Astrocyte (in vitro differentiated cells and primary cell): ENCODE measurements at places on chromosomes 6 and 20. TPM values are rescaled to one million over a fixed set of nuclear protein-coding genes. Genes with fewer than 3 reads are reported as not detected.

ARFGEF3 gene
- total RNA-seq: 1.5 and 1.9 TPM in 2 replicates

DNA sequence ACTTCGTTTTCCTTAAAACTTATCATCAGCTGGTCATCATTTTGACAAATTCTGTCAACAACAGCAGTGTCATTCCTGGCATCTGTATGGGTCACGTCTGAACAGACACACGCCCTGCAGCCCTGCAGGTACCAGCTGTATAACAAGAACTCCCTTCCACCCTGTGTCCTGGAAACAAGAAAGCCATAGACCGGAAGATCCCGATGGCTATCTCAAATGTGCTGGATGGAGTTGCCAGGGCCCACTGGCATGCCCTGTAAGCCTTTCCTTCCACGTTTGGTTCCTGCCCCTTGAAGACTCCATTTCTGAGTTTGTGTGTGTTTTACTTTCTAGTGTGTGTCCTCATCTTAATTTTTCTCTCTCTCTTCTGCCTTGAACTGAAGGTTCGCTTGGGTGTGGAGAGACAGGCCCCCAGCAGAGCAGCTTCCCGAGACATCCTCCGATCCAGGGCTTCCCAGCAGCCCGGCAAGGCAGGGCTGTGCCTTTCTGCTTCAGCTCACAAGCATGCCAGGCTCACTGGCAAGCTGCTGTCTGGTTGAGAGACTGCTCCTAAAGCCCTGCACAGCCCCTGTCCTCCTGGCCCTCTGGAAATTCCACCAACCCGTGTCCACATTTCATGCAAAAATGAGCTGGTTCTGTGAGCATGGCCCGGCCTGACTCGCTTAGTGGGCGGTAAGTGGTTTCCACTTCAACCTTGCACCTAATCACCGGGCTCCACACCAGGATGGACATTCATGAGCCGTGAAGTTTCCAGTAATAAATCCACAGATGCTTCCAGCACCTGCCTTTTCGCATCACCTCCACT is 8.7 kb downstream of the GFRA4 start:
- DNase-seq: no peak
- H3K4me3 ChIP-seq: no peak overlapping the region
- H3K36me3 ChIP-seq: no peaks in the 10 kb centered on the region
- H3K27ac ChIP-seq: no peak overlapping the region

HECA gene
- total RNA-seq: 10.3 and 11.1 TPM in 2 replicates

- DNase-seq: no peak
- H3K4me1 ChIP-seq: no peaks in the 10 kb centered on the region
- peaks cover 44% of the 10 kb centered on the region for H3K36me3 ChIP-seq
- H3K27me3 ChIP-seq: no peaks in the 10 kb centered on the region
- no peak overlapping the region for H3K27ac ChIP-seq
Observed at GRCh38 chr6:56513631-56514030, 129.1 kb downstream of the DST start.

DNA sequence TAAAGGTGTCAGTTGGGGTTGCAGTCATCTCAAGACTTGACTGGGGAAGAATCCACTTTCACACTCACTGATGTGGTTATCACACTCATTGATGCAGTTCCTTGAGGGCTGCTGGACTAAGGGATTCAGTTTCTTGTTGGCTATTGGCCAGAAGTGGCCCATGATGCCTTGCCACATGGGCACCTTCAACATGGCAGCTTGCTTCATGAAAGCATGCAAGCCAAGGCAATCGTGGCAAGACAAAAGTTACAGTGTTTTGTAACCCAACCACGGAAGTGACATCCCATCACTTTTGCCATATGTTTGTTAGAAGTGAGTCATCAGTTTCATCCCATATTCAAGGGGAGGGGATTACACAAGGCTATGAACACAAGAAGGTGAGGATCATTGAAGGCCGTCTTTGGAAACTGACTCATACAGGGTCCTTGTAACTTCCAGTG is 3.8 kb upstream of the RANBP9 start:
- no peaks in the 10 kb centered on the region for H3K27me3 ChIP-seq
- no peaks in the 10 kb centered on the region for H3K36me3 ChIP-seq
- H3K4me3 ChIP-seq: no peak overlapping the region
- DNase-seq: no peak

PRKN gene
- 1.3 and 1.5 TPM in 2 replicates for total RNA-seq

ENPP4 gene
- 5.0 and 5.7 TPM in 2 replicates for total RNA-seq

DNA sequence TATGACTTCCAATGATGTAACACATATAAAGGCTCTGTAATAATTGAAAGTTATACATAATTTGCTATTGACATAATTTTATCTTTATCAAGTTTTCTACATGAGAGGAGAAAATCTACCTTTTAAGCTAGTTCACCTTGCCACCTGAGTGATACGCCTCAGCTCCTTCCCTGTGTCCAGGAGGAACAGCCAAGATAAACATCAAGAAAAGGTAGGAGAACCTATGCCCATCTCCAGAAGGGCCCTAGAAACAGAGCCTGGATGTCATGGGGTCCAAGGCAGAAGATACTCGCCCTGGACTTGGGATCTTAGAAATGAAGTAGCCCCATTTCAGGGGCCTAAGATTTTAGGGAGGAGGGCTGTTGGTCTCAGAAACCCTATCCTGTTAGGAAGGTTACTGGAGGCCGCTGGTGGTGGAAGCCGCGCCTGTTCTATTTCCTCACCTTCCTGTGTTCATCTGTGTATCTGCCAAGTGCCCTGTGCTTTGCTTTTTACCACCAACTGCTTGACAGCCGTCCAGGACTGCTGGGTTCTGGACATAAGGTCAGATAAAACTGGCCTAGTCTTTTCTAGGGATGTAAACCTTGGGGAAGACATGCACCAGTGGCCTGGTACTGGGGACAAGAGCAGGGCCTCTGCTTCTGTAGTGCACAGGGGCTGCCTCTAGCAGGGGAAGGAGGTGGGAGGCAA is 178.5 kb downstream of the ARID1B start:
- no peak overlapping the region for H3K4me3 ChIP-seq
- H3K27ac ChIP-seq: no peak overlapping the region
- no peaks in the 10 kb centered on the region for H3K36me3 ChIP-seq
- DNase-seq: no peak

DNA sequence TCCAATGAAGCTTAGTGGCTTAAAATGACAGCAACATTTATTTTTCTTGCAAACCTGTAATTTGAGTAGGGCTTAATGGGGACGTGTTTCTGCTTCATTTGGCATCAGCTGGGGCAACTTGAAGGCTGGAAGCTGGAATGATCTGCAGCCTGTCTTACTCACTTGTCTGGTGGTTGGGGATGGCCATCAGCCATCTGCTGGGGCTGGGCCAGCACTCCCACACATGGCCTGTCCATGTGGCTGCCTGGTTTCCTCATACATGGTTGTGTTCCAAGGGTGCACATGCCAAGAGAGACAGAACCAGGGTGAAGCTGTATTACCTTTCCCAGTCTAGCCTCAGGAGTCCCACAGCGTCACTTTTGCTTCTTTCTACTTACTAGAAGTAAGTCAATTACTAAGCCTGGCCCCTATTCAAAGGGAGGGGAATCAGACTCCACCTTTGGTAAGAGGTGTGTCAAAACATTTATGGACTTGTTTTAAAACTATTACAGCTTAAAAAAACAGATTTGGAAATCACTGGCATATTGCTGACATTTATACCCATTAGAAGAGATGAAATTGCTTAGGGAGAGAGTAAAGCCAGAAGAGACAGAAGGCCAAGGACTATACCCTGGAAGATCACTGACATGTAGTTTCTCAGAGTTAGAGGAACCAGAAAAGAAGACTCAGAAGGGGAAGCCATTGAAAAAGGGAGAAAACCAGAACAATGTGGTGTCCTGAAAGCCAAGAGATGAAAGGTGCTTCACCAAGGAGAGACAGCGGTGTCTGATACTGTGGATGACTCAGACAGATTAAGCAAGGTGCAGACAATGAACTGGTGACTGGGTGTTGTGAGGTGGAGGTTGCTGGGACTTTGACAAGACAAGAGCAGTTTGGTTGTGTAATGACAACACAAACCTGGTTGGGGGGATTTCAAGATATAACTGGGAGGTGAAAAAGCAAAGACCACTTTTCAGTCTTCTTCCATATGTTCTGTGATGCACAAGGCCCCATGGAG is 345.2 kb downstream of the GJA1 start:
- no peaks in the 10 kb centered on the region for H3K27me3 ChIP-seq
- no peaks in the 10 kb centered on the region for H3K36me3 ChIP-seq
- peaks cover 15% of the 10 kb centered on the region for H3K4me1 ChIP-seq
- DNase-seq: peak; percentile 99
- H3K27ac ChIP-seq: peak overlapping the region; percentile 62
- no peak overlapping the region for H3K4me3 ChIP-seq

DNA sequence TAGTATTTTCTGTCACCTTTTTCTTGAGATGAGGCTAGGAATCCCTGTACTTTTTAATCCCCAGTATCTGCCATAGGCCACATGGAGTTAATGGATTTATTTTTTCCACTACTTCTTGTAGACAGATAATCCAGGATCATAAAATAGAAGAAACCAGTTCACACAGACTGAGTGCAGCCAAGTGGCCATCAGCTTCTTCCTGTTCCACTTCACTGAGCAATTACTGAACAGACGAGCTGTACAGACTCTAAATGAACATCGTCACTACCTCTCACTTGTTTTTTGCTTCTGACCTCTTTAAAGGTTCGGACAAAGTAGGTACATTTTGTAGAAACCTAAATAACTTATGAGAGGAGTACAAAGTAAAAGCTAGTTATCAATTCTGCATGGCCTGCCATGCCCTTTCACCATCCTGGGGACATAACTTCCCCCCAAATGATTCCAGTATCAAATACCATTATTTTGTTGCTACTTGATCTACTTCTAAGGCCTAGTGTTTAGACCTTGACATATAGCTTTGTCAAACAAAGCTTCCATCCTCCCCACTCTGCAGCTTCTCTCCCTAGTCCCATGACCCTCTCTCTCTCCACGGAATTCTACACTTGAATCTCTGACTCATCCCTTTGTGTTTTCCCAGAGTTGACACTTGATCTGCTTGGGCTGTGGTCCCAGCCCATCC is 34.4 kb upstream of the ARHGAP18 start:
- H3K36me3 ChIP-seq: no peaks in the 10 kb centered on the region
- H3K4me1 ChIP-seq: peaks cover 23% of the 10 kb centered on the region
- H3K27ac ChIP-seq: peak overlapping the region; percentile 14
- no peaks in the 10 kb centered on the region for H3K27me3 ChIP-seq

GRCh38 chr6:107540465-107540857 is 50.5 kb downstream of the SOBP start:
- H3K4me3 ChIP-seq: no peak overlapping the region
- DNase-seq: no peak
- H3K36me3 ChIP-seq: no peaks in the 10 kb centered on the region
- no peaks in the 10 kb centered on the region for H3K27me3 ChIP-seq

DNA sequence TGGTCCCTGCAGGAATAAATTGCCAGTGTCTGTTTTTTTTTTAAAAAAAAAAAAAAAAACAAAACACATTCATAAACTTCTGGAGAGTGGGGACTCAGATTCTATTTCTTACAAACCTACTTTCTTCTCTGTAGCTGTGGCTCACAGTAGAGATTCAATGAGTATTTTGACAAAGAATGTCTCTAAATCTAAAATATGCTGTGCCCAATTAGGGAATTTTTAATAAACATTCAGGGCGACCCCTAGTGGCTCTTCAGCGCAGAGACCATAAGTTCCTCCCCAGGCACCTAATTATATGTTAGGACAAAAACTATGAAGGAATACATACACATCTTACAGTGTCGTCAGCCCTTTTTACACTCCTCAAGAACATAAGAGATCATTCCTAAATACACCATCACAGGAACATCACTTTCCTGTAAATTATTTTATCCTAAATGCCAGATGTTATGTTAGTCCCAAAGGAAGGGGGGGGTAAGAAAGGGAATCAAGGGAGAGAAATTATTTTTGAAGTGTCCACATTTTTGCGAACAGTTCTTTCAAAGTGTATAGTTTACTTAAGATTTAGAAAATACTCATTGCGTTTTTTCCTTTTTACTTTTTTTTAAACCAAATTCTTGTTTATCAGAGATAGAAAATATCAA is 21.8 kb upstream of the NAA20 start:
- no peak overlapping the region for H3K4me3 ChIP-seq
- peaks cover 30% of the 10 kb centered on the region for H3K36me3 ChIP-seq
- H3K27me3 ChIP-seq: no peaks in the 10 kb centered on the region

- no peaks in the 10 kb centered on the region for H3K36me3 ChIP-seq
- H3K27ac ChIP-seq: no peak overlapping the region
- peak; percentile 35 for DNase-seq
- no peak overlapping the region for H3K4me3 ChIP-seq
- H3K4me1 ChIP-seq: no peaks in the 10 kb centered on the region
Observed at GRCh38 chr6:119285908-119286625, 63.5 kb downstream of the MAN1A1 start.

GRCh38 chr6:163711615-163712565 is 297.4 kb downstream of the QKI start:
- H3K4me1 ChIP-seq: no peaks in the 10 kb centered on the region
- no peak overlapping the region for H3K4me3 ChIP-seq
- no peak for DNase-seq
- H3K36me3 ChIP-seq: no peaks in the 10 kb centered on the region

PGC gene
- not detected in 2 replicates for total RNA-seq

GRCh38 chr6:68779366-68779765 is 144.3 kb downstream of the ADGRB3 start:
- H3K4me1 ChIP-seq: no peaks in the 10 kb centered on the region
- H3K27me3 ChIP-seq: no peaks in the 10 kb centered on the region

DNA sequence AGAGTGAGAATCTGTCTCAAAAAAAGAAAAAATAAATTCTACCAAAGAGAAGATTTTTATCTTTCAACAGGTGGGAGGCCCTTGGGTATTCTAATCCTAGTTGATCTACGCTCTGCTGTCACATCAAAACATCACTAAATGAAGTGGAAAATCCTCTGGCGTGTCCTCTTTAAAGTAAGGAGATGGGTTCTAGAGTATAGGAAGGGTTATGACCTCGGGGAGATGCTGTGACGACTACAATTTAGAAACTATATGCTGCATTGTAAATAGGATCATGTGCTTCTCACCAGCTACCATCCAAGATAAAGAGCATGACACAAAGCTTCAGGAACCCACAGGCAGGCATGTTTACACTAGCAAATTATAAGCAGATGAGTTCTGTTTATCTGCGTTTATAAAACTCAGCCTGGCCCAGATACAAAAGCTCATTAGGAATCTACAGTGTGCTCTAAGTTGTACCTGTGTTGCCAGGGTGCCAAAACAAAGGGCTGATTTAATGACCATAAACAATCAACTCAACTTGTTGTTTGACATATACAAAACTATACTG is 197.1 kb upstream of the PLN start:
- no peaks in the 10 kb centered on the region for H3K36me3 ChIP-seq

SLC35F1 gene
- total RNA-seq: 0.72 and 1.0 TPM in 2 replicates

GPLD1 gene
- total RNA-seq: 0.60 and 0.75 TPM in 2 replicates

MYCT1 gene
- 0.61 and 1.0 TPM in 2 replicates for total RNA-seq

IRF4 gene
- 0.30 TPM in 1 of 2 replicates, not detected in the other for total RNA-seq

FAM209B gene
- 0.60 TPM in 1 of 2 replicates, not detected in the other for total RNA-seq

- DNase-seq: no peak
- H3K4me3 ChIP-seq: no peak overlapping the region
- H3K4me1 ChIP-seq: peaks cover 12% of the 10 kb centered on the region
- H3K36me3 ChIP-seq: peaks cover 8% of the 10 kb centered on the region
- H3K27ac ChIP-seq: no peak overlapping the region
- H3K27me3 ChIP-seq: no peaks in the 10 kb centered on the region
Observed at GRCh38 chr6:158188591-158188990, 20.4 kb downstream of the GTF2H5 start.
